Naive thymus-derived CD4-positive, alpha-beta T cell (primary cell): ENCODE measurements at places on chromosomes 3 and 15. TPM values are rescaled to one million over a fixed set of nuclear protein-coding genes. Genes with fewer than 3 reads are reported as not detected.

DNA sequence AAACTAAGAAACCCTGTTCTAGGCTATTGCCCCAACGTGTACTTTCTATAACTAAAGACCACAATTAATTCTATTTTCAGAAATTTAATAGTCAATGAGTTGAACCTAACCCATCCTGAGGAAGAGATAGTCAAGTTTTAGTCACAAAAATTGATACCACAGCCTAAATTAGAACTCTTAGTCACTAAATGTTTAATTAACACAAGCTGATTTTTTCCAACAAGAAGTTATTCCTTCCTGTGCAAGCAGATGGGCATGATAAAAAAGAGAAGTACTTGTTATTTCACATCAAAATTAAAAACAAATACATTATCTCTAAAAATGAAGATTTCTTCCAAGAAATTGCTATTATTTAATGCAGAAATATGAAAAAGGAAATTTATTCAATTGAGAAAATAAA, 38.4 kb upstream of the TERB2 start:
- no peak overlapping the region for H3K27ac ChIP-seq
- H3K27me3 ChIP-seq: no peaks in the 10 kb centered on the region
- no peaks in the 10 kb centered on the region for H3K36me3 ChIP-seq
- no peaks in the 10 kb centered on the region for H3K4me1 ChIP-seq

DNA sequence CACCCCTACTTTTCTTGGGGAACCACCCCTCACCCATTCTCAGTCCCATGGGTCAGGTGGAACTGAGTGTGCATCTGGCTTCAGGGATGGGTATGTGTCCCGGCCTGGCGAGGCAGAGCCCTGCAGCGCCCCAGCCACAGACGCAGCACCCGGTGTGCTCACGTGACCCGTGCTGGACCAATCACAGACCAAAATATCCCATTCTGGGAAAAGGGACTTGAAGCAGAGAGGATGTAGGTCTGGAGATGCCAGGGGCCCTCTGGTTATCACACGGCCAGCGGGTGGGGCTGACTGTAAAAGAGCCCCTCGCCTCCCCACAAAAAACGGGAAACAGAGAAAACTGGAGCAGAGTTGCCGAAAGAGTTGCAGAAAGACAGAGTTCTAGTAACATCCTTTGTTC, 138.0 kb upstream of the RAD18 start:
- H3K27me3 ChIP-seq: no peaks in the 10 kb centered on the region
- H3K36me3 ChIP-seq: no peaks in the 10 kb centered on the region
- H3K4me3 ChIP-seq: no peak overlapping the region
- no peak for DNase-seq
- no peak overlapping the region for H3K27ac ChIP-seq

DNA sequence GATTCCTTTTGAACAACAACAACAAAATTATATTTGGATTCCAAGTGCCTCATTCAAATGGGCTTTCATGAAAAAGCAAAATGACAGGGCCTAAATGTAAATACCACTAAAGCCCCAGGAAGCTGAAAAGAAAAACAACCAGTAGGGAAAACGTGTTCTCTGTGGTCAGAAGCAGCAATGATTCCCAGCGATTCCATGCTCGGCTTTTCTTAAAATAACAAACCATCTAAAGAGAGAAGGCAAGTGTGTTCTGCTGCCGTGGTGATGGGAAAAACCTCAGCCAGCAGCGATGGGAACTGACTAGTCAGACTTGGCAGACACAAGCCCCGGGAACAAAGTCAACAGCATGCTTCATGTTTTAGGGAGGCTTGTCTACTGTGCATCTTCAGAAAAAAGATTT, 153.6 kb downstream of the TNIK start:
- no peak overlapping the region for H3K27ac ChIP-seq
- H3K4me3 ChIP-seq: no peak overlapping the region
- no peaks in the 10 kb centered on the region for H3K36me3 ChIP-seq
- DNase-seq: no peak
- H3K27me3 ChIP-seq: no peaks in the 10 kb centered on the region

The NDN gene
- not detected for total RNA-seq

The LTF gene
- total RNA-seq: not detected

- H3K4me3 ChIP-seq: no peak overlapping the region
- no peak overlapping the region for H3K27ac ChIP-seq
- H3K36me3 ChIP-seq: no peaks in the 10 kb centered on the region
- no peaks in the 10 kb centered on the region for H3K27me3 ChIP-seq
Observed at GRCh38 chr15:36994790-36995189, 105.6 kb downstream of the MEIS2 start.

GRCh38 chr3:45409369-45409768, 21.0 kb downstream of the LARS2 start:
- no peak overlapping the region for H3K4me3 ChIP-seq
- no peak for DNase-seq
- no peaks in the 10 kb centered on the region for H3K27me3 ChIP-seq
- peaks cover 51% of the 10 kb centered on the region for H3K36me3 ChIP-seq
- no peaks in the 10 kb centered on the region for H3K4me1 ChIP-seq
- H3K27ac ChIP-seq: no peak overlapping the region

The UTS2B gene
- total RNA-seq: not detected in 2 replicates

DNA sequence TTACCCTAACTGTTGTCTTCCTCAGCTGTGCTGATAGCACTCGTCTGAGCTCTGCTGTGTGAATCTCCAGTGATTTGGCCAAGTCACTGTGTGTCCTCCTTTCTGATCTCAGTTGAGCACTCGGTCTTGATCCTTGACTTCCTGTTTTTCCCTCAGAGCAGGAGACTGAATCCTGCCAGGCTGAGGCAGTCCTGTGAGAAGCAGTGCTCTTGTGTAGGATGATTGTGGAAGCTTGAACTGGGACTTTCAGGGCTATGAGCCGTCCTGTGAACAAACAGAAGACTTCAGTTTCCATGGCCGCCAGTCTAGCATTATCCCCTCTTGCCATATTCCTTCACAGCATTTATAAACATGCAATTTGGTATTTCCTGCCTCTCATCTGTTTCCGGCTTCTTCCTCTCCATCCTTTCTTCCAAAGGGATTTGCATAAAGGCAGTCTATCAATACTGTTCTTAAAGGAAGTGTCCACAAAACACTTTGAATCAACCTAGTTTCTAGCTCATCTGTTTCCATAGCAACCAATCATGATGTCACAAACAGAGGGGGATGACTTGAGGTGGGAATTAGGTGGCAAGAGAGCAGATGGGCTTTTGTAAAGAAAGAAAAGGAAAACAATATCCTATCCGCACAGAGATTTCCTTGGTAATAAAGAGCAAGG, 237.2 kb downstream of the AGBL1 start:
- H3K4me1 ChIP-seq: no peaks in the 10 kb centered on the region
- H3K4me3 ChIP-seq: no peak overlapping the region
- no peak for DNase-seq
- H3K27me3 ChIP-seq: no peaks in the 10 kb centered on the region

- H3K27ac ChIP-seq: no peak overlapping the region
- no peak overlapping the region for H3K4me3 ChIP-seq
- no peak for DNase-seq
- H3K4me1 ChIP-seq: no peaks in the 10 kb centered on the region
- no peaks in the 10 kb centered on the region for H3K36me3 ChIP-seq
Observed at GRCh38 chr15:72078887-72079286, 39.1 kb downstream of the MYO9A start.

DNA sequence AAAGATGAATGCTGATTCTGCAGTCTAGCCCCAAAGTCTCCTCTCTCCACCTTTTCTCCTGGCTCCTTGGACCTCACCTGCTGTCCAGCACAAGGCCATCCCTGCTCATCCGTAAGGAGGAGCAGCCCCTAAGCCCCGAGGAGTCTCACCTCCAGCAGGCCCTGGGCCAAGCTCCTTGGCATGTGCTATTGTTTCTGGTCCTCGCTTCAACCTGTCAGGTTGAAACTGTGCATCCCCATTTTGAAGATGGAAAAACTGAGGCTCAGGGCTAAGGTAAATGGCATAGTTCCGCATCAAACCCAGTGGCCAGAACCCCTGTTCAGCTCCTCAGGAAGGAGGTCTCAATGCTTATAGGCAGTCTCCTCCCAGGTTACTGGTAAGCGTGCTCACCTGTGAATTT, 26.1 kb downstream of the CHDH start:
- no peaks in the 10 kb centered on the region for H3K36me3 ChIP-seq
- no peaks in the 10 kb centered on the region for H3K4me1 ChIP-seq
- no peak overlapping the region for H3K27ac ChIP-seq

The CORO2B gene
- not detected for total RNA-seq

GRCh38 chr3:158896729-158897128, 94.9 kb downstream of the MFSD1 start:
- no peaks in the 10 kb centered on the region for H3K4me1 ChIP-seq
- no peak overlapping the region for H3K4me3 ChIP-seq
- no peak for DNase-seq

The ZNF80 gene
- total RNA-seq: 0.61 TPM
